ENCODE measurements at places on chromosomes 7 and 10.

- no peak for DNase-seq
Observed at GRCh38 chr7:96949766-96950165, 55.6 kb upstream of the DLX6 start.

DNA sequence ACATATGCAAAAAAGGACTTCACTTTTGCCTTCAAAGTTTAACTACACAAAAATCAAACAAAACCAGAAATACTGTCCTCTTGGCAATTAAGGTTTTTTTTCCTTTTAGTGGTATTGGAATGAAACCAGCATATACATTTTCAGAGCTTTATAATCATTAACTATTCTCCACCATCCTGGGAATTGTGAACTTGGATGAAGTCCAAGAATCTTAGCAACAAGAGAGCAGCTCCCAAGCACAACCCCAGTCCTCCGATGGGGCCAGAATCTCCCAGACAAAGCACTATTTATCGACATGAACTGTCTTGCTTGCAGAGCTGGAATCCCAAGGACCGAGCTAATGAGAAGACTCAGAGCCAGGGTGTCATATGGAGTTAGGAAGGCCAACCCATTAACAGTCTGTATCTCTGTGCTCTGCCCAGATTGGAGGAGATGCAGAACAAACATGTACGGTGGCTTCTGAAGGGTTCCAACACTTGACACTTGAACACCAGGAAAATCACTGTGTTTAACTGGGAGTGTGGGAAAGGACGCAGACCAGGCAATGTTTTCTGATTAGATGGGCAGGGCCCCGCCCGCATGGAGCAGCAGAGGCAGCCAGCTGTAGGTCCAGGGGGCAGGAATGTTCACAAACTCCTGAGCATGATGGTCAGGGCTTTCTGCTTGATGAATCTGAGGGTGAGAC is 35.5 kb downstream of the PPP1R3C start:
- DNase-seq, result no peak

DNA sequence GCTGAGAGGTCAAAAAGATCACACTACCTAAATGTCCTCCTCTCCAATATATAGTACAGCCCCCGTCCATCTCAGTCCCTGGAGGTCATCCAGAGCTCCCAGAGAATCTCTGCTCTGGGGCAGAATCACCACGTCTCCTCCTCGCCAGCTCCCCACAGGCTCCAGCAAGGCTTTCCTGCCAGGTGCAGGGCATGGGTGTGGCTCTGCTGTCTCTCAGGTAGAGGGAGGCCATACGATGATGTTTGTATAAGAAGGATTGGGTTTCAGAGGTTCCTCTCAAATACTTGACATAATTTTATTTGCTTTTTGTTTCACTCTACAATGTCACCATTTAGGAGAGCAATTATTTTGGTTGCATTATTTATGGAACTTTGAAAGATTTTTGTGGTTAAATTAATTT is 98.3 kb upstream of the PRSS58 start:
- DNase-seq, result no peak

DNA sequence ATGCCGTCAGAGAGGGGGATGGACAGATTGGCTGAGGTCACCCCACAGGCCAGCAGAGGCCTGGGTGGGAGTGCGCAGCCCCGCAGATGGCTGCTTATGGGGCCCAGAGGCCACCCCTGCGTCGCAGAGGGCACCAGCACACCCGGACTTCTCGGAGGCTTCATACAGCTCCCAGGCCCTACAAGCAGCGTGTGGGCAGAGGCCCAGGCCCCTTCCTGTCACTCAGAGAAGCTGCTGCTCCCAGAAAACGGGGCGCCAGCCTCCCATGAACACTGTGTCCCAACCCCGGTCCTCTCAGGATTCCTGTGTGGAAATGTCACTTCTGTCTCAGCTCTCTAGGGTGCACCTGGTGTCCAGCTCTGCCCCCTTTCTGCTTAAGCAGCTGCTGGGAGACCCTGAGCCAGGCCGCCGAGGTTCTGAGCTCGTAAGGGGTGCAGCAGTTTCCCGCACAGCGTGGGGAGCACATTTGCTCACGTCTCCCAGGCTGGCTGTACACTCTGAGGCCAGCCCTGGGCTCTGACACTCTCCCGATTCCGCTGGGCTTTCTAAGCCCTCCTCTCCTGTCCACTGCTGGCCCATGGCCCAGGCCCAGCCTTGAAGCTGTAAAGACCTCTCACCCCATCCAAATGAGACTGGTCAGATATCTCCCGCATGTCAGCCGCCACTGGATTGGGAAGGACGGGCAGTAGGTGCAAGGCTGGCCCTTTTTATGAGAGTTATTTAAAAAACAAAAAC is 6.8 kb downstream of the GPR146 start:
- DNase-seq, result no peak

- no peak for DNase-seq
Observed at GRCh38 chr7:136492366-136492765, 376.1 kb upstream of the CHRM2 start.

DNA sequence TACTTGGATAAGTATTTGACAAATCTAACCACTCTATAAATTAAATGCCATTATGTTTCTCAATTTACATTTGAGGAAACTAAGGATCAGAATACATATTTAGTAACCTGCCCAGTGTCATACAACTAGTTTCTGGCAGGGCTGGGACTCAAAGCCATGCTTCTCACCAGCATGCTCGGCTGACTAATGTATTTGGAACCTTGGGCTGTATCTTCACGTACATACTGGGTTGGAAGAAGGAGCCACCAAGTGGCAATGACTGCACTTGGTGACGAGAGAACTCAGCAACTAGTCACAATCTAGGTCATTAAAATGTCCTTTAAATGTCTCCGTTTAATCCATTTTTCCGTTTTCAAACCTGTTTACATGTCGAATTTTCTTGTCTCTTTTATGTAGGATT is 42.9 kb downstream of the CHRM2 start:
- no peak for DNase-seq
